ENCODE measurements at places on chromosomes 3 and 15.
A peak's percentile ranks its signal among the peaks of the same experiment; 100 is the strongest.

DNA sequence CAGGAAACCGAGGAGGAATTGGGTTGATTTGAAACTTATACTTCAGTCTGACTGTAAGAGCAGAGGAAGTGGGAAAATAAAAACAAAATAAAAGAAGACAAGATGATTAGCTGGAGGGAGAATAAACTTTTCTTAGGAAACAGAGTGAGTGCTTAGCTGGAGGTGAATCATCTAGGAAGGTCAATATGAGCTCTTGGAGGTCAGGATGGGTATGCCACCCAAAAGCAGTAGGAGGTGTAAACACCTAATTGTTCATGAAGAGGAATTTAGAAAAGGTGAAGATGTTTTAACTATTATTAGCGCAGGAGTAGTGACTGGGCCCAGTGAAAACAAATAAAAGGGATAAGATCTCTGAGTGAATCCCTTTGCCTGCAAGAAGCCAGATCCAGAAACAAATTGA, 39.9 kb upstream of the ARL14 start:
- DNase-seq = no peak

- DNase-seq = no peak
Measured at GRCh38 chr3:105853801-105854432, 14.9 kb downstream of the CBLB start.

GRCh38 chr15:41885321-41885720, 8.5 kb downstream of the SPTBN5 start:
- no peak for DNase-seq

- DNase-seq = peak; percentile 76
Measured at GRCh38 chr3:67790043-67790442, 135.6 kb upstream of the SUCLG2 start.

DNA sequence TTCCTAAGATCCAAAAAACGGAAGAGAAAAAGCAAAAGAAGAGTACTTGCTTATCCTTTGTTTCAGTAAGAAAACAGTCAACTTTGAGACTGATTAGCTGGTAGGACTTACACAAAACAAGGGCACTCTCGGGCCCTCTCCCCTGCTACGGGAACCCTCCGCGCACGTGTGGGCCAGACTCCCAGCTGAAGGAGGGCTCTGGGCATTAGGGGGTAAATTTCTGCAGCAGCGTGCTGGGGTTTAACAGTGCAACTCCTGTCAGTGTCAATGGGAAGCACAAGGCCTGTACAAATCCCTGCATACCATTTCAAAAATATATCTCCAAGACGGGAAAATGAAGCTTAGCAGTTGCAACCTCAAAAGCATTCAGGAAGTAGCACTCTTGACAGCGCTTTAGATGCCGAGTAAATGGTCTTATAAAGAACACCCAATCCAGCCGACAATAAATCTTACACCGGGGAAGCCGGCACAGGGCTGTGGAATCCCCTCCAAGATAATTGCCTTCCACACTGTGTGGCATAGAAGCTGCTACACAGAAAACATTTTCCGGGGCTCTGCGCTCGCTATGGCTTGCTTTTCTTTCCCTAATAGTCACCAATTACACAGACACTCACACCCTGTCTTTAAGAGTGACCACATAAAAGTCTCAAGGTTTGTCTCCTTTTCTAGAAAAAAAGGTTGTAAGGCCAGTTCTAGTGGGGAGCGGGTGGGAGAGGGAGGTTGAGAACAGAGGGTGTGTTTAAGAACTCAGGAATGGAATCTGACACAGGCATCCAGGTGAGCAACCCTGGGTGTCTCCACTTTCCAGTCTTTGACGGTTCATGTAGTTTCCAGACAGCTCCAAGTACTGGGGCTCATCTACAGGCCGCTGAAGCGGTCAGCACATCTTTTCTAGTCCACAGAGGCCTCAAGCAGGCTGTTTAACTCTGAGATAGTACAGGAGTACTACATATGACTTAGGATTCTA, 512.7 kb downstream of the FOXP1 start:
- DNase-seq = no peak

DNA sequence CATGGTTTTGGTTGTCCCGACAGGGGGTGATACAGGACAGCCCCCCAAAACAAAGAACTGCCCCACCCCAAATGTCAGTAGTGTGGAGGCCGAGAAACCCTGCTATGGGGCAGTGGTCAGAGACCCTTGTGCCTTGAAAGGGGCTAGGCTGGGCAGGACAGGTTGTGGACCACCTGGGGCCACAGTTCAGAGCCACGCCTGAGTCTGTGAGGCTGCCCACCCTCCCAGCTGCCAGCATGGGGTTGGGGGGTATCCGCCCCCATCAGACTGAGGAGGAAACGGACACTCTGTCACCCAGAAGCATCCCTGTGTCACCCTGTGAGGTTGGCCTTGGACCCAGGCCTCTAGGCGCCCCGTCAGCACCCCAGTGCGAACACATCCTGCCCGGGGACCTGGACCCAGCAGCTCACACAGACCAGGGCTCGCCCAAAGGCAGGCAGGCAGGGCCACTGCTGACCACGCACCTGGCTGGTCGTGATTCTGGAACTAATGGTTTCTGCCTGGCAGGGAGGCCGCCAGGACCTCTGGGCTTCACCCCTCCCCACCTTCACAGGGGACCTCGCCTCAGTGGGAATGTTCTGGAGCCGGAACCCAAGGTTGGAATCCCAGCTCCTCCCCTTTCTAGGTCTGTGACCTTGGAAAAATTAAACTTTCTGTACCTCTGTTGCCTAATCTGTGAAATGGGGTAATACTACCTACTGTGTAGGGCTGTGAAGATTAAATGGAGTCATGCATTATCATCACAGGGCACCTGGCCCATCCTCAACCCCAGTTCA, 1.4 kb downstream of the SLC41A3 start:
- no peak for DNase-seq

GRCh38 chr3:157921811-157922210, 184.4 kb downstream of the SHOX2 start:
- DNase-seq = no peak

GRCh38 chr3:11582191-11582968, 61.3 kb downstream of the VGLL4 start:
- DNase-seq = peak; percentile 16

GRCh38 chr3:4581124-4581424, 87.9 kb downstream of the ITPR1 start:
- no peak for DNase-seq

GRCh38 chr3:13722178-13722577, 157.7 kb downstream of the WNT7A start:
- no peak for DNase-seq

- DNase-seq = peak; percentile 17
Measured at GRCh38 chr15:56042982-56043980, 49.9 kb upstream of the NEDD4 start.

- no peak for DNase-seq
Measured at GRCh38 chr3:56931836-56932235, 128.6 kb upstream of the SPATA12 start.

GRCh38 chr3:43185274-43185982, 79.5 kb upstream of the POMGNT2 start:
- no peak for DNase-seq

DNA sequence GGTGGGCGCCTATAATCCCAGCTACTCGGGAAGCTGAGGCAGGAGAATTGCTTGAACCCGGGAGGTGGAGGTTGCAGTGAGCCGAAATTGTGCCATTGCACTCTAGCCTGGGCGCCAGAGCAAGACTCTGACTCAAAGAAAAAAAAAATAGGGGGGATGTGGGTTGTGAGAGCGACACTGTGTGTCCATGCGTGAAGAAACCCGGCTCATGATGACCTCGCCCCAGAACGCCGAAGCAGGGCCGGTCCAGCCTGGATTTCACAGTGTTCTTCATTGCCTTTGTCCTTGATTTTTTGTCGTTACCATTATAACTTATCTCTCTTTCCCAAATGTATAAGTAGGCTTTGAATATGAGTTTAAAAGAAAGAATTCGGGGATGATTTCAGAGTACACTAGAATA, 128.7 kb downstream of the PGPEP1L start:
- no peak for DNase-seq

GRCh38 chr15:60464836-60465630, 13.9 kb downstream of the ICE2 start:
- DNase-seq = no peak

DNA sequence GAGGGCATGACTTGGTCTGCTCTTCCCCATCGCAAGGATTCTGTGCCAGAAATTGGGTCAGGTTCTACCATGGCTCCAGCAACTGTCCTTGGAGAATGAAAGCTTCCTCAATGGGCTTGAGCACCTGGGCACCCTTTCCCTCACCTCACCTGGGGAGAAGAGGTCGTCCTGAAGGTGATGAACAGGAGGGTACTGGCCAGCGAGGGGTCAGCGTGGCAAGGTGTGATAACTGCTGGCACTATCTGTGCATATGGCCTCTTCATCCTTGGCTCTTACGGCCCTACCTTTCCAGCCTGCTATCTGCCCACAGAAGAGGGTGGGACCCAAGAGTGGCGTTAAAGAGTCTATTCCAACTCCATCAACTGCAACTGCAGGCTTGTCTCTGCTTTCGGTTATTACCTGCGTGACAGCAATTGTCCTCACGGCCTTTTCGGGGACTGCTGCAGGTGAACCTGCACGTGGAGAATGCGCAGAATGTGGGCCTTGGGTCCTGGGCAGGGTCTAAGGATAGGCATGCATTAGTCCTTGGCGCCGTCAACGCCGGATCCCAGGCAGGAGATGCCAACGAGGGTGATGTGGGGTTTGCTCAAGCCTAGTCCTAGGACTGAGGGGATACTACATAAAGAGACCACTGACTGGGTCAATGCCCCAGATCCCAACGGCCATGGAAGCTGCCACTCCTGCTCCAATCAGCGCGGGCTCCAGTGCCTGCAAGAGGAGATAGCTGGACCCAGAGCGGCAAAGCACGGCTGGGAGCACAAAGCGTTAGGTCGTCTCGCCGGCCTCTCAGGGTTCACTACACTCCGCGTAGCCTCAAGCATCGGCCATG, 625 bp upstream of the RBM15B start:
- no peak for DNase-seq

GRCh38 chr3:155326901-155327300, 33.4 kb upstream of the STRIT1 start:
- no peak for DNase-seq

DNA sequence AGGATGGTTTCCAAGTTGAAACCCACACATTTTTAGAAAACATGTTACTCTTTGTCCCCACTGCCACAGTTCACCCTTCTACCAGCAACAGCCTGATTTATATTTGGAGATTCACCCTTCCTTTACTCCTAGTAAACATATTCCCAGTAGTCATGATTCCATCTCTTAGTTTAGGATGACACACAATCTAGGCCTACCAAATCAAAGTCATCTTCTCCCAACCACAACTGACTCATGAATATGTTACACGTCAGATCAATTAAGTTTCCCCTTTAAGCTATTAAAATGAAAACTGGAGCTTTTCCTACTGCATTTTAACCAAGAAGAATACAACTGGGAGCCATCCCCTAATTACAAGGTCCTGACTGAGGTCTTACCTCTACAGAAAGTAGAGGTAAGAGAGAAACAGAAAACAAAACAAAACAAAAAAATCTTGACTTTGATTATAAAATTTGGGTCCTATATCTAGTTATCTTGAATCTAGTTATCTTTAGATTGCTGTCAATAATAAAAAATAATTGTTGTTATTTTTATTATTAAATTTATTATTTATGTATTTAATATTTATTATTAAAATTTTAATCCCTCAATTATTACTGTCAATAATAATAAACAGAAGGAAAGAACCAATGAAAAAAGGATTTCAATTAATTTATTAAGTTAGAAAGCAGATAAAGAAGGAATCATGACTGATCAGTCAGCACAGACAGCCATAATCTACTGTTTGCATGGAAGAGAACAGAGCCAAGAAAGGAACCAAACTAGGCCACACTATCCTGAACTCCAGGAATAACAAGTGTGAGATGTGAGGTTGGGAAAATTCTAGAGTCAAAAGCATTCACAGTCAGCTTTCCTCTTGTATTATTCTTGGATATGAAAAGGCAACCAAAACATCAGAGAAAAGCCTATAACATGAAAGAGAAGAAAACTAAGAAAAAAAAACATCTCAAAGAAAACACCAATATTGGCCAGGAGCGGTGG, 12.5 kb downstream of the DPH6 start:
- DNase-seq = no peak

- DNase-seq = peak; percentile 52
Measured at GRCh38 chr15:38699633-38700230, 135.1 kb upstream of the RASGRP1 start.

DNA sequence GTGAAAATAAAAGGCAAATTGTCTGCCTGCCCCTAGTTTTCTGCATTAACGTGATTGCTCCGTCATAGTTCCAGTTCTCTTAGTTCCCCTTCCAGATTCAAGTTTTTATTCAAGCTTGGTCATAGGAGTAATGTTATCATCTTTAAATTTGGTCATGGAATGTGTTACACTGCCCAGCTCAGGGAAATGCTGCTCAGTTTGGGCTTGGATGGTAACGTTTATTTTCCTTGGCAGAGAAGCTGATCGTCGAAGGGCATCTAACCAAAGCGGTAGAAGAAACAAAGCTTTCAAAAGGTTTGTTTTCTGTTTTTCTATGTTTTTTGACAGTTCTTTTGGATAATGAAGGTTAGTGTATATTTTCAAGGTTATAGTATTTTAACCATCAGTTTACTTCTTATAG, 118.4 kb upstream of the FLNB start:
- DNase-seq = no peak

GRCh38 chr3:88057630-88058305, 1.0 kb downstream of the CGGBP1 start:
- DNase-seq = peak; percentile 21

DNA sequence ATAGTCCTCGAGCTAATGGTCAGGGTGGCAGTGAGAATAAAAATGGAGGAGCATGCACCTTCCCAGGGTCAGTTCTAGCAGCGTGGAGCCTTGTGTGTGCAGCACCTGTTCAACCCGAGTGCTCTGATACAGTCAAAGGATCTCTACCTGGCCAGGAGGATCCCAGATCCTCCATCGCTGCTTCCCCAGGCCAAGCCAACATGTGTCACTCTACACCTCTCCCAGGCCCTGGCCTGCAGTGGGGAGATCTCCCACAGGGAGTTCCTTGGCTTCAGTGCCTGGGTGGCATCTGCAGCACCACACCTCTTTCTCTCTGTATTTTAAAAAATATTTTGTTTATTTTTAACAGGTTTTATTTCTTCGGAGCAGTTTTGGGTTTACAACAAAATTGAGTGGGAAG, 414.8 kb upstream of the C2CD4B start:
- no peak for DNase-seq

DNA sequence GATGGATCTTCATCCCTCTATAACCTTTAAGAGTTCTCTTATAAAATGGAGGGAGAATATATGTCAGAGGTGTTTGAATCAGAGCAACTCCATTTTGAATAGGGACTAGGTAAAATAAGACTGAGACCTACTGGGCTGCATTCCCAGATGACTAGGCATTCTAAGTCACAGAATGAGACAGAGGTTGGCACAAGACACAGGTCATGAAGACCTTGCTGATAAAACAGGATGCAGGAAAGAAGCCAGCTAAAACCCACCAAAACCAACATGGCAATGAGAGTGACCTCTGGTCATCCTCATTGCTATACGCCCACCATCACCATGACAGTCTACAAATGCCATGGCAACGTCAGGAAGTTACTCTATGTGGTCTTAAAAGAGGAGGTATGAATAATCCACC, 211.0 kb downstream of the GBE1 start:
- no peak for DNase-seq

GRCh38 chr3:98985431-98985830, 83.9 kb upstream of the DCBLD2 start:
- DNase-seq = no peak

- no peak for DNase-seq
Measured at GRCh38 chr3:135981701-135982403, 16.3 kb downstream of the PPP2R3A start.
